ENCODE measurements at places on chromosomes 1 and 21.

DNA sequence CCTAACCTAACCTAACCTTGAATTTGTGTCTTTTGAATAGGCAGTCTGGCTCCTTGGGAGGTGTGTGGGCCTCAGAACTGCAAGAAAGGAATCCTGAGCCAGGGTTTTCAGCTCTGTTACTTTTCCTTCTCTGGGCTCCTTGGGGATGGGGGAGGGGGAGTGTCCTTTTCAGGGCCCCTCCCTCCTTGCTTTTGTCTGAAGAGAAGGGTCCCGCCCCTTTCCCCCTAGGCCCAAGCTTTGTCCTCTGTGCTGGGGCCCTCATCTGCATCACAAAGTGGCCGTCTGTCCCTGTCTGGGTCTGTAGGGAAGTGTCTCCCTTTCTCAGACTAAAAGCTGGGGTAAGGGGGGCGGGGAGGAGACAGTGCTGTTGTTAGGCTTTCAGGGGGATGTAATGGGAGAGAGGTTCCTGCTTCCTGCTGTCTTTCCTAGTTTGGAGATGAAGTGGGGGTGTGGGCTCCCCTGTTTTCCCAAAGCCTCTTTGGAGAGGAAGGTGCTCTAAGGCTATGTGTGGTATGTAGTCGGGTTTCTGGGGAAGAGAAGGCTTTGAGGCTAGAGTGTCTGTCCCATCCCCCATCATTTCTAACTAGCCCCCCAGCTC lies 3.1 kb downstream of the AGO1 start:
- DNase-seq = no peak

GRCh38 chr1:151157067-151157531 lies 650 bp downstream of the TNFAIP8L2 start:
- no peak for DNase-seq

DNA sequence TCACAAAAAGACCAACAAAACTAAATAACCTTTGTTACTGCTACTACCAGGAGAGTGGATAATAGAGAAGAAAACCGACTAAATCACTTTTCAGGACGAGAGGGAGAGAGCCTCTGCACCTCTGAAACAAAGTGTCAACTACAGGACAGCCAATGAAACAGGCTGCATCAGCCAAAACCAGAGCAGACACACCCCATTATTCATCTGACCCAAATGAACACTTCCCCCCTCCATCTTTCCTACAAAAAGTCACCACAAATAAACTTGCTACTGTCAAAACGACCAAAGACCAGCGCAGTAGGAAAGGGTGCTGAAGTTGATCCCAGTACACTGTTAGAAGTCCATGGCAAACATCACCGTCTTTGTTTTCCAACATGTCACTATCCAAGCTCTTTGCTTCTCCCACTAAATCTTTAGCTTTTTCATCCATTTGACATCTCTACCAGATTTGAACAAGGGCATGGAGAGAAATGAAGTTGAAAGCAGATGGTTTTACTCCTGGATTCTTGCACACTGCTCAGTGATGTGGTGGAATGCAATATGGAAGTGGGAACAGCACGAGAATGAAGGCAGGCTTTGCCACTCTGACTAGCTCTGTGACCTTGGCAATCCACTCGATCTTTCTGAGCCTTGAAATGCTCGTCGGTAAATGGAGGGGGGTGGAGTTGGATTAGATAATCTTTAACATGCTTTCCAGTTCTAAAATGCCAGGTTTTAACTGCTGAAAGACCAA lies 20.5 kb downstream of the DSTYK start:
- DNase-seq = no peak

GRCh38 chr21:39588884-39589283 lies 23.9 kb upstream of the B3GALT5 start:
- DNase-seq = no peak

- DNase-seq = no peak
Observed at GRCh38 chr1:66599899-66600737, 66.2 kb downstream of the SGIP1 start.

GRCh38 chr1:40626383-40626770 lies 39.1 kb downstream of the RIMS3 start:
- no peak for DNase-seq

Measured in stimulated activated effector memory CD8-positive, alpha-beta T cell treated with anti-CD3 and anti-CD28 coated beads, Interleukin-12 subunit alpha, Interleukin-12 subunit beta, amount 100 ng/mL, for 72 hours (primary cell).